ENCODE measurements at places on chromosomes 2 and 18. TPM values are rescaled to one million over a fixed set of nuclear protein-coding genes. Genes with fewer than 3 reads are reported as not detected.

- H3K27me3 ChIP-seq: peaks cover 14% of the 10 kb centered on the region
- H3K27ac ChIP-seq: no peak overlapping the region
- no peaks in the 10 kb centered on the region for H3K36me3 ChIP-seq
- H3K4me3 ChIP-seq: no peak overlapping the region
Observed at GRCh38 chr18:25093141-25093540, 258.8 kb downstream of the ZNF521 start.

- no peak overlapping the region for H3K27ac ChIP-seq
- H3K4me3 ChIP-seq: no peak overlapping the region
- H3K27me3 ChIP-seq: no peaks in the 10 kb centered on the region
- no peak for DNase-seq
- H3K36me3 ChIP-seq: peaks cover 17% of the 10 kb centered on the region
Observed at GRCh38 chr2:189821953-189822748, 37.9 kb downstream of the PMS1 start.

- DNase-seq: peak; percentile 55
- peak overlapping the region; percentile 60 for H3K27ac ChIP-seq
- H3K27me3 ChIP-seq: no peaks in the 10 kb centered on the region
- H3K4me1 ChIP-seq: peaks cover 3% of the 10 kb centered on the region
Observed at GRCh38 chr2:165161510-165161909, 42.3 kb downstream of the SCN3A start.

DNA sequence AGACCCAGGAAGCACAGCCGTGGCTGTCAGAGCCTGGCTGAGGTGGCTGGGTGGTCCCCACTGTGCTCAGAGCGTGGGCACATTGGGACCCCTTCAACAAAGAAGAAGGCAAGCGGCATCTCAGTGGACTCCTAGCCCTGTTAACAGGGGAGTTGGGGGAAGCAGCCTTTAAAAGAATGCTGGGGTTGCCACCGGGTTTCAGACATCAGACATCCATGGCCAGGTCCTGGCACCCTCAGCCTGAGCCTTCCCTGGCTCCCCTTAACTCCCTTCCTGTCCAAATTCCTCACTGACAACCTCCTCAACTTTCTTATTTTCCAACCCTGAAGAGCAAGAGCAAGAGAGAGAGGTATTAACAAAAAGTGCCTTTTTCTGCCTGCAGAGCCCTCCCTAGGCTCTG, 24.8 kb upstream of the GNAL start:
- H3K27me3 ChIP-seq: peaks cover 98% of the 10 kb centered on the region
- no peak overlapping the region for H3K27ac ChIP-seq
- no peaks in the 10 kb centered on the region for H3K36me3 ChIP-seq

DNA sequence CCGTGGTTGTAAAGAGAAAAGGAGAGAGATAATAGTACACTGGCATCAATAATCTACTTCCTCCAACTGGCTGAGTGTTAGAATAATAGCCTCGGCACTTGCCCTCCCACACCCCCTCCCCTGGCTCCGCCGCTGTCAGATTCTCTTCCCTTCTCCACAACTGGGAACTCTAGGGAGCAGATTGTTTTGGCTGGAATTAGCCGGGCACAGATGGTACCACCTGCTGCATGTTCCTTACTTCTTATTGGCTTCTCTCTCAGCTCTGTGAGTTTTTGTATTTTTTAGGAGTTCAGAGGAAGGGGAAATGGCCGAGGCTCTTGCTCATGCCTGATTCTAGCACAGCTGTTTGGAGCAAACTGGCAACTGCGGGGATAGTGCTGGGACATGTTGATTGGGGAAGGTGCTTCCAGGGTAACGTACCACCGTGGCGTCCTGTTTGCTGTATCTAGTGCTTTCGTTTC, 140.0 kb downstream of the ZEB2 start:
- no peak for DNase-seq
- H3K4me1 ChIP-seq: peaks cover under 1% of the 10 kb centered on the region
- no peaks in the 10 kb centered on the region for H3K36me3 ChIP-seq

DNA sequence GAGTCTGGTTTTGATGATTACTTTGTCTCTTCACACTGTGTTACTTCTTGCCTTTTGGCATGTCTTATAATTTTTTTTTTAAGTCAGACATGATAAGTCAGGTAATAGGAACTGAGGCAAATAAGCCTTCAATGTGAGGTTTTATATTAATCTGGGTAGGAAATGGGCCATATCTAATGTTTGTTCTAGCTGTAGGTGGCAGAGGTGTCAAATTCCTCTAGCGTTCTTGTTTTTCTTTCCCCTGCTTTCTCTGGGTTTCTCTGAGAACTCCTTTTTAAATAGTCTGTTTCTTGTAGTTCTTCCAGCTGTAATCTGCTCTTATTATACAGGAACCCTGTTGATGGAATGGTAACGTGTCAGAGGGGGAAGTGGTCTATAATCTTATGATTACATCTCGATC, 5.7 kb downstream of the SP140 start:
- peaks cover 15% of the 10 kb centered on the region for H3K4me1 ChIP-seq
- no peak for DNase-seq
- no peak overlapping the region for H3K27ac ChIP-seq
- no peaks in the 10 kb centered on the region for H3K36me3 ChIP-seq
- no peaks in the 10 kb centered on the region for H3K27me3 ChIP-seq

- DNase-seq: no peak
- H3K4me3 ChIP-seq: no peak overlapping the region
- H3K27ac ChIP-seq: no peak overlapping the region
- H3K36me3 ChIP-seq: peaks cover 56% of the 10 kb centered on the region
Observed at GRCh38 chr18:12366379-12366778, 10.6 kb downstream of the AFG3L2 start.

DNA sequence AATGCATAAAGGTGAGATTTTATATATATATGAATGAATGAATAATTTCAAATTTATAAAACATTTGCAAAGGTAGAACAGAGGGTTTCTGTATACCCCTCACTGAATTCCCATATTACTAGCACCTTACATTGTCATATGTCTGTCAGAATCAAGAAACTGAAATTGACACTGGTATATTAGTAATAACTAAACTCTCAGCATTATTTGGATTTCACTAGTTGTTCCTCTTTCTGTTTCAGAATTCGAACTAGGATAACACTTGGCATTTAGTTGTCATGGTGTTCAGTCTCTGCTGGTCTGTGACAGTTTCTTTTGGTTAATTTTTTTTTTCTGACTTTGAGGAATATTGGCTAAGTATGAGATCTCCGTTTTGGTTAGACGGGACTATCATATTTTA, 275.9 kb downstream of the DCC start:
- H3K27me3 ChIP-seq: no peaks in the 10 kb centered on the region
- no peak overlapping the region for H3K4me3 ChIP-seq
- no peak overlapping the region for H3K27ac ChIP-seq
- DNase-seq: no peak

- H3K27ac ChIP-seq: no peak overlapping the region
- DNase-seq: no peak
- no peaks in the 10 kb centered on the region for H3K4me1 ChIP-seq
- no peaks in the 10 kb centered on the region for H3K27me3 ChIP-seq
- H3K4me3 ChIP-seq: no peak overlapping the region
Observed at GRCh38 chr2:203692031-203692710, 14.3 kb upstream of the CD28 start.

- no peak for DNase-seq
- H3K4me1 ChIP-seq: peaks cover 9% of the 10 kb centered on the region
- H3K27me3 ChIP-seq: no peaks in the 10 kb centered on the region
- no peaks in the 10 kb centered on the region for H3K36me3 ChIP-seq
- no peak overlapping the region for H3K4me3 ChIP-seq
Observed at GRCh38 chr2:23484275-23484674, 99.3 kb downstream of the KLHL29 start.

GRCh38 chr2:151720521-151720920, 13.8 kb downstream of the NEB start:
- no peaks in the 10 kb centered on the region for H3K36me3 ChIP-seq
- no peak overlapping the region for H3K27ac ChIP-seq
- H3K4me1 ChIP-seq: no peaks in the 10 kb centered on the region
- no peak overlapping the region for H3K4me3 ChIP-seq

DNA sequence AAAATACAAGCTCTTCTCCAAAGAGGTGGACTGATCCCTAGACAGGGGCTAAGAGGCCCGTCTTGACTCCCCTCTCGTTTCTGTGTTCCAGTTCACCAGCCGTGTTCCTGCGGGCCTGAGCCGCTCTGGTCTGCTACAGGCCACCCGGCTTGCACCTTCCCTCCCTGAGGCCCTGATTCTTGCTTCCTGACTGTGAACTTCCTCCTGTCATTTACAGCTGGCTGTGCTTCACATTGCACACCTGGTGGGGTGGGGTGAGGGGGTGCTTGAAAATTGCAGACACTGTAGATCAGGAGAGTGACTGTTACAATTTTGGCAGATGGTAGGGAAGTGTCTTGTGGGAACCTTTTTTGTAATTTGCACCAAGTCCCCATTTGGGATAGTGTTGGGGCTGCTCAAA, 64.4 kb downstream of the TSN start:
- H3K4me1 ChIP-seq: no peaks in the 10 kb centered on the region
- H3K27me3 ChIP-seq: peaks cover 38% of the 10 kb centered on the region
- no peak overlapping the region for H3K4me3 ChIP-seq
- H3K36me3 ChIP-seq: no peaks in the 10 kb centered on the region
- DNase-seq: no peak
- H3K27ac ChIP-seq: no peak overlapping the region

GRCh38 chr2:231530099-231531011, at the start of gene NMUR1:
NMUR1 (minus strand) TSS chr2:231530445; CDS start chr2:231530361, 84 bp downstream.
- H3K27me3 ChIP-seq: peaks cover 10% of the 10 kb centered on the region
- no peak within 1 kb of the TSS for H3K27ac ChIP-seq
- peak within 1 kb of the TSS; percentile 56 for H3K4me3 ChIP-seq
- H3K36me3 ChIP-seq: no peaks in the 10 kb centered on the region
- peak; percentile 43 for DNase-seq

DNA sequence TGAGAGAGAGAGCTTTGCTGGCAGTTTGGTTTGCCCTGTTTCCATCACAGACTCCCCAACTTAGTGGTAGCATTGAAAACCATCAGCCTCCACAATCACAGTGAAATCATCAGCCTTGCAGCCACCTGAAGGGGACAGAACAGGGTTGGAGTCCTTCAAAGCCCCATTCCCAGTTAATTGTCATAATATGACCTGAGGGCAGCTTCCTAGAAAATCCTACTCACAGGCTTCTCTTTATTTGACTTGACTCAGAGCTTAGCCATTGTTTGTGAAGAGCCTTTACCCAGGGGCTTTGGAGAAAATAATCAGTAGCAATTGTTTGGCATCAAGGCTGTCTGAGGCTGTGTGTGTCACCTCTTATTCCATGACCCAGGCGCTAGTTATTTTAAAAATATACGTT, 308.7 kb downstream of the CBLN2 start:
- no peaks in the 10 kb centered on the region for H3K36me3 ChIP-seq
- no peak overlapping the region for H3K4me3 ChIP-seq
- peak; percentile 74 for DNase-seq
- H3K27me3 ChIP-seq: no peaks in the 10 kb centered on the region

DNA sequence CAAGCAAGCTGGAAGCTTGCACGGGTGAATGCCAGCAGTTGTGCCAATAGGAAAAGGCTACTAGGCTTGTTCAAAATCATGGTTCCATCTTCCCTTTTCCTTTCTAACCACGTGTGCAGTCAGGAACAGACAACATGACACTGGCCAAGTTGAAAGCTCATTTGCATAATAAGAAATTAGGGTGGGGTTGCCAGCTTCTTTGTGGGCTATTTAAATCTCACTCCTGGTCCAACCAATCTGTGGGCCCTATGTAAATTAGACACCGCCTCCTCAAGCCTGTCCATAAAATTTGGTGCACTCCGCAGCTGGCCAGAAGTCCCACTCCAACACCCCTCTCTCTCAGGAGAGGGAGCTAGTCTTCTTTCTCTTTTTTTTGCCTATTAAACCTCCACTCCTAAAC, 1948.4 kb upstream of the PIK3C3 start:
- DNase-seq: no peak
- H3K27me3 ChIP-seq: no peaks in the 10 kb centered on the region
- H3K4me1 ChIP-seq: no peaks in the 10 kb centered on the region
- no peaks in the 10 kb centered on the region for H3K36me3 ChIP-seq
- no peak overlapping the region for H3K27ac ChIP-seq

DNA sequence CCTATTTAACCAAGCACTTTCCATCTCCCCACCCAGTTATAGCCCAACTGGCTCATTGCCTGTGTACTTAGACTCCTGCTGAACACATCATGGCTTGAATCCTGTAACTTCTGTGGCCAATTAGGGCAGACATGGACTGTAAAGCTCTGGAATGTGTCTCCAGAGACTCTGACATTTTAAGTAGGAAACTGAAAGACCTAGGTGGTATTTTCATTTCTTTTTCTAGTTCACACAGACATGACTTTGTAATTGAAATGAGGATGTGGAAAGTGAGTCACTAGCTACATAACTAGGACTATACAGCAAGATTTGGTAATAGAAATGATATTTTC, 12.2 kb downstream of the DOK1 start:
- no peak overlapping the region for H3K27ac ChIP-seq
- H3K27me3 ChIP-seq: no peaks in the 10 kb centered on the region
- peak; percentile 51 for DNase-seq
- no peak overlapping the region for H3K4me3 ChIP-seq
- no peaks in the 10 kb centered on the region for H3K36me3 ChIP-seq

DNA sequence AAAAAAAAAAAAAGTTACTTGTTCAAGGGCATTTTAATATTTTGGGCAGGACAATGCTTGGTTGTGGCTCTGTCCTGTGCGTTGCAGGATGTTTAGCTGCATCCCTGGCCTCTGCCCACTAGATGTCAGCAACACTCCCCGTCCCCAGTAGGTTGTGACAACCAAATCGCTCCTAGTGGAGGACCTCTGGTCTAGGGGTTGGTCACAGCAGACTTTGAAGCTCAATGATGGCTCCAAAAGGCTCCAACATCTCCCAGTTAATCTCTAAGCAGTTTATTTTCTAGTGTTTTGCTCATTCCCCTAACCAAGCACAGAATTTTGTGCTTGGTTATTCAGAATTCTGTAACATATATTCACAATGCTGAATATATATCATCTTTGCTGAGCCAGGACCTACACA, 67.0 kb downstream of the CHRNA1 start:
- H3K27ac ChIP-seq: no peak overlapping the region
- H3K36me3 ChIP-seq: no peaks in the 10 kb centered on the region
- no peak overlapping the region for H3K4me3 ChIP-seq
- H3K27me3 ChIP-seq: peaks cover 6% of the 10 kb centered on the region
- H3K4me1 ChIP-seq: no peaks in the 10 kb centered on the region
- peak; percentile 76 for DNase-seq

GRCh38 chr2:230435431-230435830, 19.4 kb downstream of the SP100 start:
- no peak overlapping the region for H3K4me3 ChIP-seq
- H3K4me1 ChIP-seq: peaks cover 11% of the 10 kb centered on the region
- peaks cover 14% of the 10 kb centered on the region for H3K36me3 ChIP-seq
- DNase-seq: peak; percentile 55
- H3K27me3 ChIP-seq: no peaks in the 10 kb centered on the region

LYPD6 gene
- 2.4 TPM for total RNA-seq

PSMD14 gene
- total RNA-seq: 151 TPM

IL1RL1 gene
- 4.9 TPM for total RNA-seq

CCDC85A gene
- total RNA-seq: 1.1 TPM

ACKR3 gene
- 0.86 TPM for total RNA-seq

CFAP210 gene
- total RNA-seq: not detected

ABHD1 gene
- 0.36 TPM for total RNA-seq

ZNF516 gene
- total RNA-seq: 1.7 TPM
